ENCODE measurements at places on chromosomes 3 and 15. TPM values are rescaled to one million over a fixed set of nuclear protein-coding genes. Genes with fewer than 3 reads are reported as not detected.

DNA sequence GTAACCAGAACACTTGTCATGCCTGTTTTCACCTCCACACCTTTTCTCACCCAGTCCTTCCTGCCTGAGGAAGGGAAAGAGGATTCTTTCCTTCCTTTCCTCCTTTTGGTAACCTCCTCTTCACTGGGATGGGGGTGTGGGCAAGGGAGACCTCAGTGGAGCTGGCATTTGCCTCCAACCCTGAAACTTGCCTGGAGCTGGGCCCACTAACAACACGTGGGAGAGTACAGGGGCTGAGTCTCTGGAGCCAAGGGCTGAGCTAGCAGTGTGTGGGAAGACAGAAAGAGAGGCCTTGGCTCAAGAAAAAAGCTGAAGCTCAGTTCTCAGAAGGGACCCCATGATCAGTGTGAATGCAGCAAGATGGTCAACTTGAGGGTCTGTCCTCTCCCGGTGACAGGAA, 86.6 kb upstream of the SLC6A11 start:
- no peak overlapping the region for H3K4me3 ChIP-seq
- no peak overlapping the region for H3K27ac ChIP-seq
- H3K36me3 ChIP-seq = no peaks in the 10 kb centered on the region
- DNase-seq = no peak

- H3K4me1 ChIP-seq = peaks cover 7% of the 10 kb centered on the region
- H3K27me3 ChIP-seq = no peaks in the 10 kb centered on the region
- no peak for DNase-seq
- no peak overlapping the region for H3K27ac ChIP-seq
Measured at GRCh38 chr3:108001457-108001856, 89.4 kb downstream of the CD47 start.

DNA sequence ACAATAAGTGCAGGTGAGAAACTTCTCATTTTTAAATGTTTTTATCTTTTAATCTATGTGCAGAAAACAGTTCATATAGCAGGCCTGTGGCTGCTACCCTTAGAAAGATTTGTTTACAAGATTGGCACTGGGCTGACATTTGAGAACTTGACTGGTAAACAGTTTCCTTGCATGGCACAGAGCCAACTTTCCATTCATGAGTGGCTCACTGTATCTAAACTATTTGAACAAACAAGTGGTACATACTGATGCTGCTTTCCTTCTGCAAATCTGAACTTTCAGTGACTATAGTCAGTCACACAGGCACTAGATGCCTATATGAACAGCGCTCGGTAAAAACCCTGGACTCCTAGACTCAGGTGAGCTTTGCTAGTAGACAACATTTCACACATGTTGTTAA, 6.3 kb upstream of the GTPBP8 start:
- H3K27me3 ChIP-seq = peaks cover 3% of the 10 kb centered on the region
- peak; percentile 57 for DNase-seq
- no peak overlapping the region for H3K4me3 ChIP-seq
- no peaks in the 10 kb centered on the region for H3K36me3 ChIP-seq
- no peaks in the 10 kb centered on the region for H3K4me1 ChIP-seq

GRCh38 chr3:48621461-48621869, at the start of gene TMEM89:
TSS of gene TMEM89 (minus strand) at chr3:48621769. CDS start at chr3:48621756, 13 bp downstream.
- no peak within 1 kb of the TSS for H3K27ac ChIP-seq
- DNase-seq = no peak
- no peaks in the 10 kb centered on the region for H3K27me3 ChIP-seq
- peaks cover 5% of the 10 kb centered on the region for H3K36me3 ChIP-seq
- no peak within 1 kb of the TSS for H3K4me3 ChIP-seq

DNA sequence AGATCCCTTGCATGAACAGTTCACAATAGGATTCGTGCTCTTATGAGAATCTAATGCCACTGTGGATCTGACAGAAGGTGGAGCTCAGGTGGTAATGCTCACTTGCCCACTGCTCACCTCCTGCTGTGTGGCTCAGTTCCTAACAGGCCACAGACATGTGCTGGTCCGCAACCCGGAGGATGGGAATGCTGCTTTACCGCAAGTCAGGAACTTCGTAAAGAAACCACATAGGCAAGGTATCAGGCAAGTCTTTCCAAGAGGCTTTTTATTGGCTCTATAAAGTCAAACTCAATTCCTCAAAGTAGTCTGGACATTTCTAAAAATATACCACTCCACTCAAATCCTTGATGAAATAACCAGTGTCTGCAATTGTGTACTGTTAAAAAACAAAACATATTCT, 56.1 kb downstream of the OSTN start:
- H3K27ac ChIP-seq = no peak overlapping the region
- H3K4me3 ChIP-seq = no peak overlapping the region
- H3K4me1 ChIP-seq = no peaks in the 10 kb centered on the region
- no peaks in the 10 kb centered on the region for H3K36me3 ChIP-seq

POPDC2 gene
- not detected for total RNA-seq

VIPR1 gene
- 3.8 TPM for total RNA-seq

FAM131A gene
- 26.8 TPM for total RNA-seq

CIDEC gene
- not detected for total RNA-seq

GRCh38 chr3:30934208-30934550, 39.7 kb upstream of the GADL1 start:
- peak; percentile 48 for DNase-seq
- peaks cover 1% of the 10 kb centered on the region for H3K27me3 ChIP-seq
- no peak overlapping the region for H3K4me3 ChIP-seq
- no peaks in the 10 kb centered on the region for H3K4me1 ChIP-seq

DNA sequence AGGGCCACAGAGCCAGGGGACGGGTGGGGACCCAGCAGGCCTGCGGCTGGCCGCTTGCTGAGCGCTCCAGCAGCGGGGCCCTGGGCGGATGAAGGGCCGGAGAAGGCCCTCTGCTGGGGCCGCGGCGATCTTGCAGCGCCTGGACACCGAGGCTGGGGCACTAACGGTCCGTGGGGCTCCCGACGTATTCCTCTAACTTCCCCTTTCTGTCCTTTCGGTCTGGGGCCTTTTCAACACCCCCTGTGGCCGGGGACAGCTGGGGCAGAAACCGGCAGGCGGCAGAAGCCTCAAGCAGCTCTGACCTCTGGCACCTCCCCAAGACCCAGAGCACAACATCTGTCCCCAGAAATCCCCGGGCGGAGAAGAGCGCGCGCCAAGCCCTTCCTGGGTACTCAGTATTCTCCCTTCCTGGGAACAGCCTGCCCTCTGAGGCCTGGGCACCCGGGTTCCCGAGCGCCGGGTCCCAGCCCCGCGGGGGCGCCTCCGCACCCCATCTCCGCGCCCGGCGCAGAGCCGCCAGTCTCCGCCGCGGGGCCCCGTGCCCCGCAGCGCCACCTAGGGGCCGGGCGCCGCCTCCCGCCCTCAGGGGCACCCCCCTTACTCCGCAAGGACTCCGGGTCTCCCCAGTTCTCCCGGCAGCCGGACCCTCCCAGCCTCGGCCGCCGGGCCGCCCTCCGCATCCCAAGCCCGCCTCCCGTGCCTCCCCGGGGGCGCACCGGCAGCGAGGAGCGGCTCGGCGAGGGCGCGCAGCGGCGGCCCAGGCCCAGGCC, 582 bp upstream of the SLCO3A1 start:
- H3K4me1 ChIP-seq = peaks cover 3% of the 10 kb centered on the region
- H3K27ac ChIP-seq = no peak overlapping the region
- peak overlapping the region; percentile 19 for H3K4me3 ChIP-seq
- H3K36me3 ChIP-seq = no peaks in the 10 kb centered on the region
- peaks cover 9% of the 10 kb centered on the region for H3K27me3 ChIP-seq

DNA sequence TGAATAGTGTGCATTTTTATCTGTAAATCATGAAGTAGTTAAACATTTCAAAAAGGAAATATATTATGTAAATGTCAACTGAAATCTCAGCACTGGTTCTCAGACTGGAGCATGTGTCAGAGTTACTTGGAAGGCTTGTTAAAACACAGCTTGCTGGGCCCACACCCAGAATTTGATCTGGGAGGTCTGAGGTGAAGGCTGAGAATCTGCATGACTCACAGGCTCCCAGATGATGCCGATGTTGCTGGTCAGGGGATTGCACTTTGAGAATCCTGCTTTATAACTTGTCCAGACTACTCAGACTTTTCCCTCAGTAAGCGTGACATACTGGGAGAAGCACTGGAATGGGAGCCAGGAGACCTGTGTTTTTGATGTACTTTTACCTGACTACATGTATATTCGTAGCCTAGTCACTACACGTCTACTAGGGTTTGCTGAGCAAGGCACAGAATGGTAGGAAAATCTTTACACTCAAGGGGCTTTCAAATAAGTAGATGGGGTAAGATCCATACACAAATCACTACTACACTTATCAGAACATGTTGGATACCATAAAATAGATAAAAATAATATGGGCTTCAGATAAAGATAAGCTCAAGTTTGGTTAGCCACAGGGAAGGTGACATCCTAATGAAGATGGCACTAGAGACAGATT, 77.1 kb upstream of the MEX3B start:
- H3K4me3 ChIP-seq = no peak overlapping the region
- H3K36me3 ChIP-seq = no peaks in the 10 kb centered on the region
- H3K27ac ChIP-seq = no peak overlapping the region

FBXO40 gene
- total RNA-seq = not detected

DNA sequence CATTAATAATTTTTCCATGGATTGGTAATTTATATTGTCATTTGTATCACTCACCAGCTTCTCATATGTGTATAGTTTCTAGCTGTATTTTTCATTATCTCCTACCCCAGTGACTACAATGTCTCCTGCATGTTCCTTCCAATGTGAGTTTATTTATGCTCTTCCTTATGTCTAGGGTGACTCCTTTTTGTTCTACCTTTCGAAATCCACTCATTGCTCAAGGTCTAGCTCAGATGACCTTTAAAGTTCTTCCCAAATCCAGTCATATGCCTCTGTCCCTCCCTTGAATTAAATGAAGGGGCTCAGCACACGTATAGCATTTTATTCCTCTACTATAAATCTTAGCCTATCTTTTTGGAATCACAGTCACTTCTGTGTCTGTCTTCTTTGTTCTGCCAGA, 53.0 kb downstream of the TMEM45A start:
- H3K4me1 ChIP-seq = no peaks in the 10 kb centered on the region
- no peak overlapping the region for H3K4me3 ChIP-seq
- H3K27ac ChIP-seq = no peak overlapping the region
- H3K27me3 ChIP-seq = no peaks in the 10 kb centered on the region
- no peak for DNase-seq
- no peaks in the 10 kb centered on the region for H3K36me3 ChIP-seq

P3H2 gene
- total RNA-seq = 6.6 TPM

- no peak overlapping the region for H3K27ac ChIP-seq
- no peaks in the 10 kb centered on the region for H3K36me3 ChIP-seq
- no peaks in the 10 kb centered on the region for H3K27me3 ChIP-seq
- DNase-seq = peak; percentile 55
- H3K4me1 ChIP-seq = no peaks in the 10 kb centered on the region
Measured at GRCh38 chr3:39548282-39548681, 80.8 kb downstream of the MOBP start.

DNA sequence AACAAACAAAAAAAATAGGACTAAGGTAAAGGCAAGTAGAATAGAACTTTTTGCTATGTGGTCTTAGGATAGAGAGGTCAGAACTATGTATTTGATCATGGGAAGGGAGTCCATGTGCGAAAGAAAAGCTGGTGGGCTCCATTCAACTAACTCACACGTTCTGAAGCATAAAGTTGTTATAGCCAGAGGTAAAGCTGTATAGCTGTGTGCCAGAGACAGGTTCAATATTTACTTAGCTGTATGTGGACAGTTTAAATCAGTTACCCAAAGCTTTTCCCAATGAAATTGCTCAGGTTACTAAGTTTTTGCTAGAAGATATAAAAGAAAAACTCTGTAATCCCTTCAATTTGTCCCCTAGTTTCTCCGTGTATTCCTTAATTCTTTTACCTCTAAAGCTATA, 37.8 kb downstream of the ADGRG7 start:
- H3K27me3 ChIP-seq = no peaks in the 10 kb centered on the region
- H3K27ac ChIP-seq = no peak overlapping the region
- H3K4me3 ChIP-seq = no peak overlapping the region
- DNase-seq = no peak

NAA50 gene
- total RNA-seq = 160 TPM

BTLA gene
- not detected for total RNA-seq

- peaks cover 5% of the 10 kb centered on the region for H3K36me3 ChIP-seq
- peak overlapping the region; percentile 63 for H3K27ac ChIP-seq
- peak overlapping the region; percentile 98 for H3K4me3 ChIP-seq
Measured at GRCh38 chr3:132721479-132722164, 587 bp downstream of the NPHP3 start.

DNA sequence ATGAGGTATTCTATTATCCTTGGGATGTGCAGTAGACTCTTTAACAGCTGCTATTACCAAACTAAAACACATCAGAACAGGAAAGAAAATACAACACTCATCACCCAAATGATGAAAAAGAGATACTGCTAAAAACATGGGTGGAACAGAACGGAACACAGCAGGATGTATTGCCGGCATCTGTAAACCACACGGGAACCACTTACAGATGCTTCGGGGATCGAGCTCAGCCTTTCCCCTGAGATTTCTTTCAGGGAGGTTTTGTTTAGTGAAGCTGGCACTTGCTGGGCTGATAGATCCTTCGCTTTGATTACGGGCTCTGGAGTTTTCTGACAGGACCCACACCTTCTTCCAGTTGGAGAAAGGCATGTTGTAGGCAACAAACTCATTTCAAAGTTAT, 182.3 kb upstream of the FAM3D start:
- no peak overlapping the region for H3K27ac ChIP-seq
- no peaks in the 10 kb centered on the region for H3K4me1 ChIP-seq
- no peaks in the 10 kb centered on the region for H3K36me3 ChIP-seq
- H3K27me3 ChIP-seq = no peaks in the 10 kb centered on the region
- DNase-seq = no peak

DNA sequence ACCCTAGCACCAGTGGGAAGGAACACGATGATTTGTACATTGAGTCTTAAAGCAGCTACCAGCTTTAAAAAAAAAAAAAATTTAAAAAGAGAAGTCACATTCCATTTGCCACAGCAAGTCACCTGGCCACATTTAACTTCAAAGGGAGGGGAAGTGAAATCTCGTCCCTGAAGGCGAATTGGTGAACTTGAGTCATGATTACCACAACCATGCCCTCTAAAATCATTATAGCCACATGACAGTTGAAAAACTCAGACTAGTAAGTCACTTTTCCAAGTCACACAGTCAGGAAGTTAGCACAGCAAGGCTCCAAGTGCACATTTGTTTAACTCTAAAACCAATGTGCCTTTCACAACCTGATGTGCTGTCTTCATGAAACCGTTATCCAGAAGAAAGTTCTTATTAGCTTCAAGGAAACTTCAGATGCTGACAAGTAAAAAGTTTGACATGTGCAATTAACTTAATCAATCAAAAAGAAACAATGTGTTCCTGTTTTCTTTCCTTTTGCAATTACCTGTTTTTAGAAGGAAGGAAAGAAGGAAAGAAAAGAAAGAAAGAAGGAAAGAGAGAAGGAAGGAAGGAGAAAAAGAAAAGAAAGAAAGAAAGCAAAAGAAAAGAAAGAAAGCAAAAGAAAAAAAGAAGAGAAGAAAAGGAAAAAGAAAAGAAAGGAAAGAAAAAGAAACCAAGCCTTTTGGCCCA, 8.3 kb upstream of the THSD4 start:
- no peaks in the 10 kb centered on the region for H3K36me3 ChIP-seq
- no peak overlapping the region for H3K27ac ChIP-seq
- no peaks in the 10 kb centered on the region for H3K4me1 ChIP-seq
- H3K4me3 ChIP-seq = no peak overlapping the region
- no peak for DNase-seq

SPINK8 gene
- total RNA-seq = not detected

PSTPIP1 gene
- not detected for total RNA-seq

NR1I2 gene
- not detected for total RNA-seq

RTP4 gene
- total RNA-seq = 0.22 TPM
